ENCODE measurements at places on chromosomes 4 and X. TPM values are rescaled to one million over a fixed set of nuclear protein-coding genes. Genes with fewer than 3 reads are reported as not detected.

Gene BANK1
- 0.81 TPM for total RNA-seq

Gene NOX1
- total RNA-seq = 0.33 TPM

Gene COL4A6
- total RNA-seq = 3.0 TPM

Gene PDZD4
- 24.4 TPM for total RNA-seq

Gene HPGDS
- total RNA-seq = 2.1 TPM

Gene TMEM271
- total RNA-seq = not detected

Data from sigmoid colon (tissue), 7 donors.